ENCODE measurements at places on chromosomes 12 and 14.

GRCh38 chr12:104458694-104459367 lies 2.1 kb downstream of the CHST11 start:
- no peak for DNase-seq

DNA sequence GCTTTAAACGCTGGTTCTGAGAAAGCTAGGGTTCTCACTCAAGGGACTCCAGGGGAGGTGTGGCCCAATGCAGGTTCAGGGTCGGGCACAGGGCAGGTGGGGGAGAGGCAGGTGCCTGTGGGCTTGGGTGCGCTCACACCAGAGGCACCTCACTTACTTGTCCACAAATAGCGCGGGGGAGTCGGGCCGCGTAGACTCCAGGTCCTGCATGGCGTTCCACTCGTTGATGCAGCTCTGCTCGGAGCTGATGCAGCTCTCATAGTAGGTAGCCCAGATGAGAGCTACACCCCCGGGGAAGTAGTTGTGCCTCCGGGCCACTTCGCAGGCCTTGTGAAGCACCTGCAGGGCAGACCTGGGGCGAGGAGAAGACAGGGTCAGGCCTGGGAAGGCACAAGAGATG lies 49.9 kb downstream of the SSH1 start:
- no peak for DNase-seq

DNA sequence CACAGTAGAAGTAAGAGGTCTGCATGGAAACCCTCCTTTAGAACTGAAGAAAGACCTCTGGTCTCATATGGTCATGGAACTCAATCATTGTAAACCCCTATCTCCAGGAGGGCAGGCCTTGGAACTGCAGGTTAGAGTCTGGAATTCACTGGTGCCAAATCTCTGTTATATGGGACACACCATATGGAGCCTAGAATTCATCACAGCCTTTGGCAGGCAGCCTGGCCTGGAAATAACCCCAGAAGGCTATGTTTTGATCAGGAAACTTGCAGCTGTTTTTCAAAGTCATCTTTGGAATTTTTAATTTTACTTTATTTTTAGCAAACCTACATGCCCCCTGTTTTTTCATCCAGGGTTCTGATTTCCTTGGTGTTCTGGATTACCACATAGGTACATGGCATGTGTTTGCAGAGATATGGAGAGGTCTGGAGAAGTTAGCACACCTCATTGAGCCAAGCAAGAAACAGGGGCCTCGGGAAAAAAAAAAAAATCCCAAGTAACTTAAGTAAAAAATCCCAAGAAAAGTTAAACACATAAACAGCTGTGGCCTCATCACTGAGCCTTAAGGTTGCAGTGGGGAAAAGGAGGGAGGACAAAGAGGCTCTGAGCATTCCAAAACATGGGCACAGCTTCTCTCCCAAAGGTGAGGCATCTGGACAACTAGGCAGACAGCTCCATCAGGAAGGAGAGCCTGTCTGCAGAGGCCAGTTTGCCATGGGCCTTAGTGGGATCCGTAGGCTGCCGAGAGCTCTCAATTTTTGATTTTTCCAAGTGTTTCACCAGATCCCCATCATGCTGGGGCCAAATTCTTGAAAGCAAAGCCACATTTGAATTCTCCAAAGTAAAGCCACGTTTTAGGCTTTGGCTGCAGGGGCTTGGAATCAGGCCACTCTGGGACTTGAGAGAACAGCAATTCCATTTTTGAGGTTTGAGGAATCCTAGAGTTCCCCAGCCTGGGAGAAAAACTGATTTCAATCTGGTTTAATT lies 339.6 kb upstream of the TBX3 start:
- DNase-seq: no peak

DNA sequence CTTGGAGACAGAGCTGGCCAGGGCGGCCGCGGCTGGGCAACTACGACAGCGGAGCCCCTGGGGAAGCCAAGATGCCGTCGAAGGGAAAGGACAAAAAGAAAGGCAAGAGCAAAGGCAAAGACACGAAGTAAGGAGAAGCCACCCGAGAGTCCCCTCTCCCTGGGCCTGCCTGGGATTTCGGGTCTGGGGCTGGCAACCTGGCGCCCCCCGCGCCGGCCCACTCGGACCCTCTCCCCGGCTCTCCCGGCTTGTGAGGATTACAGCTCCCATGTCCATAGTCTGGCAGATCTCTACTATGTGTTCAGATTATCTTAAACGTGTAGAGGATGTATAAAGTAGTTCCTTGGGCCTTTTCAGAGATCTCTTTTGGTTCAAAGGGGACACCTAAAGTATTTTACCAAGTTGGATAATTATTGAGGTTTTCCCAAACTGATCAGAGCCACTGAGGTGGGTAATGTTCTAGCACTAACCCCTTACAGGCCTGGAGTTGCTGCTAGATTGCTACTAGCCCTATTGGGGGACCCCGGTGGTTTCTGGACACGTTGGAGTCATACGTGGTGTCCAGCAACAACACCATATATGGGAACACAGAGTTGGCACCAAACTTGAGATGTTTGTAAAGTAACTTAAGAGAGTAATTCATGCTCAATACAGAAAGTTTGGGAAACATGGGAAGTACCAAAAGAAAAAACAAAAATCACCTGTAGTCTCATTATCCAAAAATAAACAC lies 424 bp downstream of the BBOF1 start:
- DNase-seq: no peak

DNA sequence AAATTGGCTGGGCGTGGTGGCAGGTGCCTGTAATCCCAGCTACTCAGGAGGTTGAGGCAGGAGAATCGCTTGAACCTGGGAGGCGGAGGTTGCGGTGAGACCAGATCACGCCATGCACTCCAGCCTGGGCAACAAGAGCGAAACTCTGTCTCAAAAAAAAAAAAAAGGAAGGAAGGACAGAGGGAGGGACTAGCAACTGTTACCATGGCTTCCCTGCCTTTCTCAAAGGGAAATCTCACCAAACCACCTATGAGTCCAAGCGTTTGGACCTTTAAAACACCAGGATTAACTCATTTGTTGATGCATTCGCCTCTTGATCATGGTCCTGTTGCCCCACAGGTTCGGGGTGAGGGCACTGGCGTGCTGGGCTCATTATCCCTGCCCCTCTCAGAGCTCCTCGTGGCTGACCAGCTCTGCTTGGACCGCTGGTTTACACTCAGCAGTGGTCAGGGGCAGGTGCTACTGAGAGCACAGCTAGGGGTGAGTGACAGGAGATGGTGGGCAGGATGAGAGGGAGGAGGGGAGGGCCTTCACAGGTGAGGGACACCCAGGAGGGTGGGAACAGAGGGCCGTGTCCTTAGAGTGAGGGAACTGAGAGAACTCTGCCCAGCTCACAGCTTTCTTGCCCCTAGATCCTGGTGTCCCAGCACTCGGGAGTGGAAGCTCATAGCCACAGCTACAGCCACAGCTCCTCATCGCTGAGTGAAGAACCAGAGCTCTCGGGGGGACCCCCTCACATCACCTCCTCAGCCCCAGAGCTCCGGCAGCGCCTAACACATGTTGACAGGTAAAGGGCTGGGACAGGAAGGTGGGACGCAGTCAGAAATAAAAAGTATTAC lies 10.2 kb upstream of the MYL6B start:
- no peak for DNase-seq

- DNase-seq: no peak
These were observed 55.6 kb upstream of the ACTN1 start for GRCh38 chr14:69034612-69035262.

DNA sequence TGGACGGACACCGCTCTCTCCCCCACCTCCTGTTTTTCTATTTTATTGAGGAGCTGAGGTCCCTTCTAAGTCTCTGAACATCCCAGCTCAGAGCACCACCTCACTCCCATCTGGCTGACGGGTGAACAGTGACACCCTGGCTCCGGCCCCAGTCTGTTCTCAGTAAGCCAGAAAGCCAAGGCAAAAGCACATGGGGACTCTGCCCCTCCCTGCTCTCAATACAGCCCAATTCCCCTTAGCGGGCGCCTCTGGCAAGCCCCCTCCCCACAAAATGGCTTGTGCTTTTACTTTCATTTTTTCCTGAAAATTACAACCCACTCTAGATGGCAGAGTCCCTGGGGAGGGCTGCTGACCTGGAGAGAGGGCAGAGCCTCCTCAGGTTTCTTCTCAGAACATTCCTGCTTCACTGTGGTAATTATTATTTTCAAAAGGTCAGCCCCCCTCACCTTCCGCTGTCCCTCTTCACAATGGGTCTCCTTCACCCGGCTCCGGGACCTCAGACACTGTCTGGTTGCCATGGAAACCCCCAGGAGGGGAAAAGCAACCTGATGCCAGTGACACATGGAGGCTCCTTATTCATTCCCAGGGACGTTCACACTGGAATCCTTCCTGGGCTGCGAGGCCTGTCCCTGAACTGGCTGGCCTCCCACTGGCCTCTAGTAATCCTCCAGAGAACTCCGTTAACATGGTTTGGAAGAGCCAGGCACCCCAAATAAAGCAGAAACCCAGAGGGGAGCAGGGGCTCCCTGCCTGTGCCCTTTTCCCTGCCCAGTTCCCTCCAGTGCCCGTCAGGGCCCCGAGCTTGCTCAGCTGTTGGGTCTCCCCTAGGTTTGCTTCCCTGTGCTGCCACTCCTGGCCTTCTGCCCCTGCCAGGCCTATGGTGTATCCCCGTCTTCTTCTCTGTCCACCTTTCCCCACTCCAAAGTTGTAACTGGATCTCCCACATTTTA lies 15.9 kb downstream of the COL2A1 start:
- DNase-seq: no peak

- DNase-seq: no peak
These were observed 10.1 kb upstream of the CCDC197 start for GRCh38 chr14:93986955-93987354.

DNA sequence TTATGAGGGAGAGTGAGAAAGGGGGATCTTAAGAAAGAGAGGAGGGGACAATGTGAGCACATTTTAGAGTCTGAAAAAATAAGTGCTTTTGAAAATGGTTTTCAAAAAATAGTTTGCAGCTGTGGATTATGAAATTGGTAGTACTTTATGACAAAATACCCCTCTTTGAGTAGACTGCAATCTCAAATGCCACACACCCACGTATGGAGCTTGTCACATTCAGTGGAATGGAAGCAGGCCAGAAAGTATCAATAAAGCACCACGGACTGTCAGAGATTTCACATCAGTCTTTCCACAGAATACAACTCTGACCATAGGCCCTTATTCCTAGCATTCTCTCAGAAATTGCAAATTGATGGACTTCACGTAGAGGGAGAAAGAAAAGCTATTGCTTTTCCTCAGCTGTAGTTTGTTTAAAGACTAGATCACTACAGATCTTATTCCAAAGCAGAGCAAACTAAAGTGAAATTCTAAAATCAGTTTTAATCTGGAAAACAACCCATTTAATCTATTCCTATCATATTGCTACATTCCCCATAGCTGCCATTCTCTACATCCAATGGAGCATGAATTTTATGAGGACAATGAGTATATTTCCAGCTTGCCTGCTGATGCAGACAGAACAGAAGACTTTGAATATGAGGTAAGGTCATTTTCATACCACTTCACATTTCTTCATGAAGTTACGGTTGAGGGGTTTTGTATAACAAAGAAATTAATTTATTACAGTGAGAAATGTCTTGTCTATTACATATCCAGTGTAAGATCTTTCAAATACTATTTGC lies 321.3 kb downstream of the PDZRN4 start:
- DNase-seq: no peak

GRCh38 chr12:124605150-124605882 lies 37.9 kb upstream of the NCOR2 start:
- no peak for DNase-seq

GRCh38 chr12:90963946-90964345 lies 9.0 kb upstream of the CCER1 start:
- no peak for DNase-seq

- no peak for DNase-seq
These were observed 9.8 kb upstream of the IQSEC3 start for GRCh38 chr12:56683-57346.

DNA sequence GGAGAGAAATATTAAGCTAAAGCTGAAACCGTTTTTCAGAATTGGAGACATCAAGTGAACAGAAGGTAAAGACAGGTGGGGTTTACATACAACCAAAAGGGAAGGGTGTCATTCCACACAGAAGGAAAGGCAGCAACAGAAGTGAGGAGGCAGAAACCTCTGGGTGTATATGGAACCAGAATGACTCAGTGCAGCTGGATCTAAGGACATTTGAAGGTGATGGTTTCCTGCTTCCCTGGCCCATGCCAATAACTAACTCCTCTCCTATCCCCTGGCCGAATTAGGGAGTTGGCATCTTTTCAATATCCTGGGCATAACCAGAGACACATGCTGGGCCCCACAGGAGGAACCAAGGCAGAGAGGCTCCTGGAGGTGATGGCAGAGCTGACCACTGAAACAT lies 8.4 kb downstream of the NCKAP5L start:
- no peak for DNase-seq

DNA sequence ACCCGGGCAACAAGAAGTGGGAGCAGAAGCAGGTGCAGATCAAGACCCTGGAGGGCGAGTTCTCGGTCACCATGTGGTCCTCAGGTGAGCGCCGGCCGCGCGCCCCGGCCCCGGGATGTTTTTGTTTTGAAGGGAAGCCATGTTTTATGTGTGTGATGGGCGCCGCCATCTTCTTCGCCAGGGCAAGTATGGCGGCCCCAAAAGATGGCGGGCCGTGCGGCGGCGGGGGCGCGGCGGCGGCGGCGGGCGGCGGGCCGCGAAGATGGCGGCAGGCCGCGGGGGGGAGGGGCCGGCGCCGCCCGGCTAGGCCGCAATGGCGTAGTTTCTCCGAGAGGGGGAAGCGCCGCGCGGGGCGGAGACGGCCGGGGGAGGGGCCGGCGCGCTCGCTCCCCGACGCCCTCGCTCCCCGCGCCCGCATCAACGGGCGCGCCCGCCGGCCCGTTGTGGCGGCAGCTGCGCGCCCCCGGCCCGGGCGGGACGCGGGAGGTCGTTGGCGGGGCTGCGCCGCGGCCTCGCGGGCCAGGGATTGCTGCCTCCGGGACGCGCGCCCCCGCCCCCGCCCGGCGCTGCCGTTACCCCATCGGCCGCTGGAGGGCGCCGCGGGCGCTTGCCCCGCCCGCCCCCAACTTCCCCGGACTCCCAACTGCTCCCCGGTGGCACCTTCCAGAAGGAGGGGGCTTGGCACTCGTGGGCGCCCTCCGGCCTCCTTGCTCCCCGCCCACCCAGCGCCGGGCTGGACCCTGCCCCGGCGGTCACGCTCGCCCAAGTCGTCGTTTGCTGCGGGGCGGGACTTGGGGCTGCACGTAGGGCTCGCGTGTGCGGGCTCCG lies 1.1 kb downstream of the YY1 start:
- DNase-seq: peak; percentile 48

GRCh38 chr12:47862881-47863280 lies 41.9 kb downstream of the VDR start:
- no peak for DNase-seq

Data from D721Med (cell line).